CD8-positive, alpha-beta memory T cell (primary cell): ENCODE measurements at places on chromosomes 16 and 17.

- no peak for DNase-seq
- H3K4me3 ChIP-seq, result no peak overlapping the region
- no peak overlapping the region for H3K27ac ChIP-seq
- no peaks in the 10 kb centered on the region for H3K4me1 ChIP-seq
Observed at GRCh38 chr16:12868788-12869187, 32.6 kb upstream of the SHISA9 start.

- no peaks in the 10 kb centered on the region for H3K4me1 ChIP-seq
- H3K4me3 ChIP-seq, result no peak overlapping the region
- no peaks in the 10 kb centered on the region for H3K36me3 ChIP-seq
- no peak overlapping the region for H3K27ac ChIP-seq
- H3K27me3 ChIP-seq, result no peaks in the 10 kb centered on the region
Observed at GRCh38 chr16:78950768-78951167, 649.8 kb downstream of the MAF start.

- H3K27me3 ChIP-seq, result no peaks in the 10 kb centered on the region
- no peak for DNase-seq
- H3K4me1 ChIP-seq, result no peaks in the 10 kb centered on the region
- no peaks in the 10 kb centered on the region for H3K36me3 ChIP-seq
- H3K4me3 ChIP-seq, result no peak overlapping the region
Observed at GRCh38 chr17:29341726-29342125, 47.8 kb upstream of the NUFIP2 start.

GRCh38 chr17:81221842-81222619 lies 734 bp downstream of the CEP131 start:
- no peaks in the 10 kb centered on the region for H3K36me3 ChIP-seq
- peak overlapping the region; percentile 71 for H3K4me3 ChIP-seq
- no peaks in the 10 kb centered on the region for H3K27me3 ChIP-seq
- no peak for DNase-seq

GRCh38 chr16:14511800-14512135 lies 118.3 kb downstream of the PARN start:
- H3K27ac ChIP-seq, result no peak overlapping the region
- H3K4me1 ChIP-seq, result no peaks in the 10 kb centered on the region
- no peak for DNase-seq

GRCh38 chr16:85565340-85565739 lies 47.8 kb upstream of the GSE1 start:
- DNase-seq, result no peak
- peak overlapping the region; percentile 65 for H3K27ac ChIP-seq
- no peaks in the 10 kb centered on the region for H3K27me3 ChIP-seq
- no peaks in the 10 kb centered on the region for H3K36me3 ChIP-seq
- peaks cover 44% of the 10 kb centered on the region for H3K4me1 ChIP-seq
- no peak overlapping the region for H3K4me3 ChIP-seq

DNA sequence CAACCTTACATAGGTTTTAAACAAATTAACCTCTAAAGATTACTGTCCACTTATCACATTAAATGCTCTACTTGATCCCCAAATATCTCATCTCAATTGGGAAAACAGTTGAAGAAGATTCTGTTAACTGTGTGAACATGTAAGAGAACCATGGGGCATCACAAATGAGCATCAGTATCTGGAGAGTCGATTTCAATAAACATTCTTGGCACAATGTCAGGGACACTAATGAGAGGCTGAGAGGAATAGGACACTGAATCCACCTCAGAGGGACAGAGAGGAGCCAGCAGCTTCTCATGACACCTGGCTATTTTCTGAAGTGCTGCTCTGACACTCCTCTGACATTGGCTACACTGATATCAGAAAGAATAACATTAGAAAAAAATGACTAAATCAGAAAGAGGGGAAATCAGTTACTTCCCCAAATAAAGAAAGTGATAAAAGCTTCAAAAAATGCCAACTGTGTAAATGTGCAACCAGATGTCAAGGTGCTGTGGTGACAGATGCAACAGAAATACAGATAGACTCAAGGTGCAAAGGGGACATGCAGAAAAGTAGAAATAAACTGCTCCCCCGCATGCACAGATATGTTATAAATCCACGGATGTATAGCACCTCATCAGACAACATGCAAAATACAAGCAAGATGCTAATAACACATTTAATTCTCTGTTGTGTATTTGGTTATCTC lies 67.4 kb downstream of the SNX11 start:
- H3K27ac ChIP-seq, result no peak overlapping the region
- no peak for DNase-seq
- H3K4me3 ChIP-seq, result no peak overlapping the region
- peaks cover 23% of the 10 kb centered on the region for H3K36me3 ChIP-seq
- H3K4me1 ChIP-seq, result peaks cover 15% of the 10 kb centered on the region

GRCh38 chr17:39380144-39380543 lies 21.3 kb downstream of the FBXL20 start:
- no peak for DNase-seq
- H3K36me3 ChIP-seq, result no peaks in the 10 kb centered on the region
- H3K4me1 ChIP-seq, result no peaks in the 10 kb centered on the region

GRCh38 chr16:56457927-56458470 lies 6.6 kb downstream of the OGFOD1 start:
- H3K36me3 ChIP-seq, result peaks cover 37% of the 10 kb centered on the region
- H3K4me3 ChIP-seq, result no peak overlapping the region
- DNase-seq, result no peak
- H3K4me1 ChIP-seq, result peaks cover 4% of the 10 kb centered on the region
- no peaks in the 10 kb centered on the region for H3K27me3 ChIP-seq
